Vagina (tissue), 2 donors: ENCODE measurements at places on chromosomes 6 and 20. TPM values are rescaled to one million over a fixed set of nuclear protein-coding genes. Genes with fewer than 3 reads are reported as not detected.

- no peak for DNase-seq
- no peak overlapping the region for H3K4me3 ChIP-seq
- H3K4me1 ChIP-seq = no peaks in the 10 kb centered on the region
- H3K27ac ChIP-seq = no peak overlapping the region
These were observed 31.1 kb downstream of the ADGRF4 start for GRCh38 chr6:47729457-47729856.

GRCh38 chr20:43981540-43981939, 66.9 kb downstream of the TOX2 start:
- no peak for DNase-seq

- no peak overlapping the region for H3K4me3 ChIP-seq
- no peaks in the 10 kb centered on the region for H3K27me3 ChIP-seq
- no peak overlapping the region for H3K27ac ChIP-seq
- H3K4me1 ChIP-seq = no peaks in the 10 kb centered on the region
- H3K36me3 ChIP-seq = peaks cover 41% of the 10 kb centered on the region
These were observed 70.9 kb downstream of the DHX35 start for GRCh38 chr20:39032997-39033396.

CDH26 gene
- total RNA-seq = 6.6 TPM
